ENCODE measurements at places on chromosomes 5 and 9.

GRCh38 chr5:1294206-1294834 is 548 bp downstream of the TERT start:
- no peak for DNase-seq

DNA sequence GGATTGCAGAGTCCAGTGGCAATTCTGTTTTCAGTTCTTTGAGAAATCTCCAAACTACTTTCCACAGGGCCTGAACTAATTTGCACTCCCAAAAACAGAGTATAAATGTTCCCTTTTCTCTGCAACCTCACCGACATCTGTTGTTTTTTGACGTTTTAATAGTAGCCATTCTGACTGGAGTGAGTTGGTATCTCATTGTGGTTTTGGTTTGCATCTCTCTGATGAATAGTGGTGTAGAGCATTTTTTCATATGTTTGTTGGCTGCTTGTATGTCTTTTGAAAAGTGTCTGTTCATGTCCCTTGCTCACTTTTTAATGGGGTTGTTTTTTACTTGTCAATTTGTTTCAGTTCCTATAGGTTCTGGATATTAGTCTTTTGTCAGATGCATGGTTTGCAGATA is 72.6 kb downstream of the PALM2AKAP2 start:
- no peak for DNase-seq

GRCh38 chr9:122086873-122087272 is 6.2 kb downstream of the TTLL11 start:
- DNase-seq = no peak

DNA sequence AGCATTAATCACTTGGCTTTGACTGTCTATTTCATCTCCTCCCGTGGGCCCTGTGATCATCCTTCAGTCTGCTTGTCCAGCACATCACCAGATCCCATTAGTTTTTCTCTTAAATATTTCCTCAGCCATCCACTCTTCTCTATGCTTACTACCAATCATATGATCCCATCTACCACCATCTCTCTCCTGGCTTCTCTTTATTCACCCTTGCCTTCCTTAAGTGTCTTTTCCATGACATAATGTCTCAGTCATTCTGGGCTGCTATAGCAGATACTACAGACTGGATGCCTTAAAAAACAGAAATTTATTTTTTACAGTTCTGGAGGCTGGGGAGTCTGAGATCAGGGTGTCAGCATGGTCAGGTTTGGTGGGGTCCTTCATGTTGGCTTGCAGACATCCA is 208.4 kb upstream of the PPP1R2B start:
- DNase-seq = no peak

- DNase-seq = no peak
Measured at GRCh38 chr9:98022447-98022846, 34.1 kb upstream of the NANS start.

DNA sequence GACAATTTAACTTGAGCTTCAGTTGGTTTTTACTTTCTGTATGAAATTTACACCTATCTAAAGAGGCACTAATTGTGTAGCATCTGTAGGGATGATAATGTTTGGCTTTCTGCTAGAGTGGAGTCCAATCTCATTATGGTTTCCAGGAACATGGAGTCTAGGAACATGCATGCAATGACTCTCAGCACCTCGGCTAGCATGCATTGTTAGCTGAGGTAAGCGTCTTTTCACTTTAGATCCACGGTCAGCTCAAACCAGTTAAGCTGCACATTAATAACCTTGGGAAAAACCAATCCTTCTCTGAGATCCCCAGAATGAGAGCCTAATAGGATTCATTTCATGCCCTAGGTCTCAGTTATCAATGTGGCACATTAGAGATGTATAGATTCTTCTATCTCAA is 7.8 kb upstream of the GDA start:
- no peak for DNase-seq

- DNase-seq = peak; percentile 64
Measured at GRCh38 chr5:32329395-32329834, 16.7 kb upstream of the MTMR12 start.

DNA sequence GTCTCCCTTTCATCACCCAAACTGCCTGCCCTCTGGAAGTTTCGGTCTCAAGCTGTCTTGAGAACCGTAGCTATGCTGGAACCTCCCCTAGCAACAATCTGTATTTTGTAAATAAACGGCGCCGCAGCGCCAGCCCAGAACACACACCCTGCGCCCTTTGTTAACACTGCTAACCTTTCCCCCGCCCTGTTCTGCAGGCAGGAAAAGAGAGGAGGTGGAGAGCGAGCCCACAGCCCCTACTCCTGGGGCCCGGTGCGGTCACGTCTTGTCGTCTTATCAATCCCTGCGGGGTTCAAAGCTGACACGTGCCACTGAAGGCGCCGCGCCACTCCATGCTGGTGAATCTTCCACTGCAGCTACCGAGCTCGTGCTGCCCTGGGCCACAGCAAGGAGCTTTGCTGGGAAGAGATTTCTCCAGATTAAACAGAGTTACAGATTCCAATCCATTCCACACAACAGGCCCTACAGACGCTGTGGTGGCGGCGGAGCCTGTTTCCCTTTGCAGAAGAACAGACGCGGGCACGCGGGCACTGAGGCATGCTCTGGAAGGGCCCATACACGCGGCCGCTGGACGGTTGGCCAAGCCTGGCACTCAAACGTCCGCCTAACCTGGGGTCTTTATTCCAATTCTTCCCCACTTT is 25.3 kb downstream of the ZDHHC11B start:
- peak; percentile 38 for DNase-seq

- DNase-seq = no peak
Measured at GRCh38 chr9:123924727-123925126, 5.2 kb downstream of the DENND1A start.

GRCh38 chr5:135337064-135337463 is 62.0 kb downstream of the MACROH2A1 start:
- DNase-seq = no peak

DNA sequence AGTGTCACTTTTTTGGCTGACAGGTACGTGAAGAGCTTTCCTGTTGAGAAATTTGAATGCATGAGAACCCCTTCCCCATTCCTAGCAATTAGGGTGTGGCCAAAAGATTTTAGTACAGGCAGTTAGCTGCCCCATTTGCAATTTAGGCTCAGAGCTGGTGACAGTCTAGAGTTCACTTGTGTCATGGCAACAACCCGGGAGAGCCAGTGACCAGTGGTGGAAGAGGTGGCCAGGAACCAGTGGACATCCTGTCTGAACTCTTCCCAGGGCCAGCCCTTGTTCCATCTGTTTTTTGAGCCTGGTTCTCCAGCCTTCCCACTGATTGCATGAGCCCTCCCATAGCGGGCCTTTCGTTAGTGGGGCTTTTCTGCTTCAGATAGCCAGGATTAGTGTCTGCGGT is 2.5 kb upstream of the NEUROG1 start:
- DNase-seq = no peak

DNA sequence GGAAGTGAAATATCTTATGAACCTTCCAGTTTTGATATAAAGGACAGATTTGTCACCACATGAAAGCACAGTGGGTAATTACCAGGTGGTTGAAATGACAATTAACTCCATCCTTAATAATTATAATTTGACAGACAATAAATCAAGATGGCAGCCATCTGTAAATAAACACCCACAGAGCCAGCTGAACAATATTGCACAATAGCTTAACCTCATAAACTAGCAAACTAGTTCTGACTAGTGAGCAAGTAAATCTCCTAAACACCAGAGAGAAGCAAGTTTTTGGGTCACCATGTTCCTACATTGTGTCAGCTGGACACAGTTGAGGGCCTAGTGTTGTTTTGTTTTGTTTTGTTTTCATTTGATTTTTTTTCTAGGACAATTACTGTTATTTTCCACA is 577.4 kb downstream of the ACTL7B start:
- no peak for DNase-seq

- DNase-seq = peak; percentile 97
Measured at GRCh38 chr9:129835128-129835859, at the start of the genes C9orf78 and USP20. TSS of gene C9orf78 (minus strand) at chr9:129835275. CDS start at chr9:129835221, 54 bp downstream. TSS of gene USP20 (plus strand) at chr9:129835458. CDS start at chr9:129852556, 17,098 bp downstream.

GRCh38 chr9:129811967-129812363 is 9.0 kb downstream of the TOR1B start:
- DNase-seq = no peak

- no peak for DNase-seq
Measured at GRCh38 chr5:180160789-180161188, 48.2 kb downstream of the RASGEF1C start.

GRCh38 chr5:158716668-158717067 is 383.0 kb downstream of the EBF1 start:
- DNase-seq = no peak

DNA sequence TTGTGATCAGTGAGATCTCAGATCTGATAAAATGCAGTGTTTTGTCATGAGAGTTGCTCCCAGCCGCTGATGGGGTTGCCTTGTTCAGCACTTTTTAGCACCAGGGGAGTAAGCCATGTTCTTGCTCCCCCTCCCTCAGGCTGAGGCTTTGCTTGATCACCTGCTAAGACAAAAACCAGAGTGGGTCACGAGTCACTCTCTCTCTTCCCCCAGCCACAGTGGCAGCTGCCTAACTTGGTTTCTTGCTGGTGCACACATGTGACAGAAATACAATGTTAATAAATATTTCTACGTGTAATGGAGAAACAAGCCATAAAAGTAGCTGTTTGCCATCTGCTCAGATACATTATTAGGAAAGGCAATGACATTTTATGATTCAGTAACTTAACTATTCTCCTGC is 212.4 kb upstream of the DMRT1 start:
- no peak for DNase-seq

DNA sequence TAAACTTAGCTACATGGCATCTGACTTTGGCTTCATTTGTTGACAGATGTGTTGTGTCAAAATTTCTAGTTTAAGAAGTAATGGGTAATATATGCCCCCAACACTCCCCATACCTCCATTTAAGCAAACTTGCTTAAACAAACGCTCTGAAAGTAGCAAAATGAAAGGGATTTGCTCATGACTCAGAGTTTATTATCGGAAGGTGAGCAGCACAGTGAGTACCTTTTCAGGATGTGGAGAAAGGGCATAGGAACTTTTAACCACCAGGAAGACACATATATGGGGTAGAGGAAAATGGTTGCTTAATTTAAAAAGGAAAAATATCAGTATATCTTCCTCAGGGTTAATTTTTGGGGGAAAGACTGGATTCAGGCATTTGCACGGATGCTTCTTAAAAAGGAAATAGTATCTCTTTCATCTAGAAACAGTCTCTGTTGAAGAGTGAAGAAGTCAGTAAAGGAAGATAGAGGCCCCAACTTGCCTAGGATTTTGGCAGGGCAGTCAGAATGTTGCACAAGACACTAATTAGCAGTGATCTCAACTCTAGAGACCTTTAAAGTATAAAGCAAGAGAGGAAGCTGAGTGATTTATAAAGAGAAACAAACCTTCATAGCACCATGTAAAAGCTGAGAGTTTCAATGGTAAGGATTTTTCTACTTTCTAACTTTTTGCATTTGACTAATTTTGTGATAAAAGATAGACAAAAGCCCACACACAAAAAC is 155.1 kb downstream of the TRIO start:
- no peak for DNase-seq

GRCh38 chr5:116459301-116459700 is 115.3 kb downstream of the SEMA6A start:
- no peak for DNase-seq

DNA sequence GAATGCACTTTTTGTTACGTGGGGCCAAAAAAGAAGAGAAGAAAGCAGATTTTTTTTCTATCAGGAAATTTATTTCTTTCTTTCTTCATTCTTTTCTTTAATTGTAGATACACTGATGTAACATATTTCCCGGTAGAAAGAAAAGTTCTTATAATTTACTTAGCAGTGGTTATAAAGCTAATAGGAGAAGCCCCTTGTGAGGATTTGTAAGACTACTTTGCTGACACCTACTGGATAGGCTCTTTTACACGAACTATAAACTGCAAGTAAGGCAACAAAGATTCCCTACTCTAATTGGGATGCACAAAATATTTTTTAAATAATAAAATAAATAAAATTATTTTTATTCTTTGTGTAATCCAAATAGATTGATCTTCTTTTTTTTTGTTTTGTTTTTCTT is 284.4 kb downstream of the DNAH5 start:
- no peak for DNase-seq

GRCh38 chr9:79798450-79798849 is 226.7 kb downstream of the TLE4 start:
- no peak for DNase-seq

DNA sequence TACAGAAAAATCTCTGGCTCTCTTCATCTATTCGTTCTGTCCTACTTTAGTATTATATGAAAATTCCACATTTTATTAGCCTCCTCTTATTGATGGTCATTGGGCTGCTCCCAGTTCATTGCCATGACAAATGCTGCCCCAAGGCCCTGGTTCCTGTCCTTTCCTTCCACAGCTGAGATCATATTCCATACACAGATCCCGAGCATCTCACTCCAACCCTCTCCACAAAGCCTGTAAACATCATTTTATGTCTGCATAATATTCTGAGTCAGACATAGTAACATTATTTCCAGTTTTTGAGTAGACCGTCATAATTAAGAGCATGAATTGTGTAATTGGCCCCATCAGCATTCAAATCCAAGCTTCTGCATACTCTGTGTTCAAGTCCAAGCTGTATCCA is 86.3 kb downstream of the MVB12B start:
- no peak for DNase-seq
